ENCODE measurements at places on chromosomes 1 and 21. TPM values are rescaled to one million over a fixed set of nuclear protein-coding genes. Genes with fewer than 3 reads are reported as not detected.

DNA sequence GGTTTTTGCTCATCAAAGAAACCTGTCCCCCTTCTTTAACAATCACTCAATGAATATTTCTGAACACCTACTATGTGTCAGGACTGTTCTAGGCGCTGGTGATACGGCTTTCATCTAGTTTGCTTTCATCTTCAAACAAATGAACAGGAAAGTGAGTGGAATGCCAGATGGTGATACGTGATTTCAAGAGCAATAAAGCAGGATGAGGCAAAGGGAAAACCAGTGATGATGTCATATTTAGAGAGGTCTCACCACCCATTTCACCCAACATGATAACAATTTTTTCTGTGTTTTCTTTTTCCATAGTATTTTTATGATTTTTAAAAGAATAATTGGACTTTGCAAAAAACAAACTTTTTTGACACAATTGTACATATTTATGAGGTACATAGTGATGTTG is 11.3 kb upstream of the SLC6A17 start:
- no peak for DNase-seq

DNA sequence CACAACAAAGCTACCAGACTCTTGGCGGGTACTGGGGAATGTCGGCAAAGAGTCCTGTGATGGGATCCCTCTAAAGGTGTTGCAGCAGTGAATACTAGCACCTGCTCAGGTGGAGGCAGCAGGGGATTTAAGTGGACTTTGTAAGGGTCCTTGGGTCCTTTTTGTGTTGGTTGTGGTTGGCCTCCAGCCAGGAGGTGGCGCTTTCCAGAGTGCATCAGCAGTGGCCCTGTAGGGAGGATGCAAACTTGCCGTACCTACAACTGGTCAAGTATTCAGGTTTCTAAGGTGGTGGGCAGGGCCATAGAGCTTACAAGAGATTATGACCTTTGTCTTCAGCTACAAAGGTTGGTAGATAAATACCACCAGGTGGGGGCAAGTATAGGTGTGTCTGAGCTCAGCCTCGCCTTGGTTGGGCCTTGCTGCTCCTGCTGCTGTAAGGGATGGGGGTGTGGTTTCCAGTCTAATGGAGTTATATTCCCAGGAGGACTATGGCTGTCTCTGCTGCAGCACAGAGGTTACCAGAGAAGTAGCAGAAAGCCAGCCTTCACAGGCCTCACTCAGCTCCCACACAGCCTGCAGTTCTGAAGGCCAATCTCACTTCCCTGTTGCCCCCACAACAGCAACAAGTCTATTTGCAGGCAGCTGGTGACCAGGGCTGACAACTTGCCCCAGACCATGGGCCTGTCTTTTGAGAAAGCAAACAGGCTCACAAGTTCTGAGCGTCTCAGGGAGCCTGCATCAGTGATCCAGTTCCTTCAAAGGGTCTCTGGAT is 7.3 kb downstream of the OR2M5 start:
- no peak for DNase-seq

DNA sequence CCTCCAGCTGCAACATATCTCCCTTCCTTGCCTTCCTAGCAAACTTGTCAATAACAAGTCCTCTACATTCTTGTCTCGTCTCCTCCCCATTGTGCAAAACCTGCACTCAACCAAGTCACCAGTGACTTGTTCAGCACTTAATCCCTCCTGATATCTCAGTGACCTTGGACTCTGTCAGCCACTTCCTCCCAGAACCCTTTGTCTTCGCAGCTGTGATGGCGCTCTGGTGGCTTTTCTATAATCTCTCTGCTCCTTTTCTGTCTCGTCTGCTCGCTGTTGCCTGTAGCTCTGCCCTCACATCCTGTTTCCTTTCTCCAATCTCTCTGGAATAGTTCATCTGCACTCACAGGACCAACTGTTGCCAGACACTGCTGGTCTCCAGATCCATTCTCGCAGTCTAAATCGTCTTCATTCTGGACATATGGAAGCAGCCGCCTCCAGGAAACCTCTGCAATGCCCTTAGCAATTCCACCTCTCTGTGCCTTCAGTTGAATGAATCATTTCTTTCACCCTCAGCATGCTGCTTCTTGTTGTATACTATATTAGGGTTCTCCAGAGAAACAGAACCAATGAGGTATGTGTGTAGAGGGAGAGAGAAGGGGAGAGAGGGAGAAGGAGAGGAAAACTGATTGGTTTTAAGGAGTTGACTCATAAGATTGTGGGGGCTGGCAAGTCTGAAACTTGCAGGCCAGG is 17.4 kb upstream of the IFNAR2 start:
- no peak for DNase-seq

DNA sequence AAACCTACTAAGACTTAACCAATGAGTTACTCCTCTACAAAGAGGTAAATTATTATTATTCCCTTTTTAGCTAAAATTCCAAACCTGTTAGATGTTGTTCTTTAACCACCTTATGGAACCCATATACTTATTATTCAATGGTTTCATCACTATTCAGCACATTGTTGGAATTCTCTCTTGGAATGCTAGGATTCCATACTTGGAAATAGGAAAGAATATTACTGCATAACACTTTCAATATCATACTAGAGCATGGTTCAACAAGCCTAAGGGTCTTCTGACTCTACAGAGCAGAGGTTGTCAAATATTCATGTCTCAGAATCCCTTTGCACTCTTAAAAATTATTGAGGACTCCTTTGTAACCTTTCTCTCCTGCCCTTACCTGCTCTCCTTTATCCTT is 69.4 kb downstream of the DEGS1 start:
- no peak for DNase-seq

The EFNA1 gene
- polyA plus RNA-seq: 27.7 TPM

The OR2T33 gene
- not detected for polyA plus RNA-seq
